Stimulated activated CD4-positive, alpha-beta T cell treated with anti-CD3 and anti-CD28 coated beads, TNF-alpha, amount 100 ng/mL, for 24 hours (primary cell): ENCODE measurements at places on chromosomes 6 and 20.

- DNase-seq, result no peak
These were observed 390.6 kb upstream of the MARCKS start for GRCh38 chr6:113466526-113466925.

GRCh38 chr20:62911701-62912280, 14.5 kb downstream of the DIDO1 start:
- DNase-seq, result no peak

DNA sequence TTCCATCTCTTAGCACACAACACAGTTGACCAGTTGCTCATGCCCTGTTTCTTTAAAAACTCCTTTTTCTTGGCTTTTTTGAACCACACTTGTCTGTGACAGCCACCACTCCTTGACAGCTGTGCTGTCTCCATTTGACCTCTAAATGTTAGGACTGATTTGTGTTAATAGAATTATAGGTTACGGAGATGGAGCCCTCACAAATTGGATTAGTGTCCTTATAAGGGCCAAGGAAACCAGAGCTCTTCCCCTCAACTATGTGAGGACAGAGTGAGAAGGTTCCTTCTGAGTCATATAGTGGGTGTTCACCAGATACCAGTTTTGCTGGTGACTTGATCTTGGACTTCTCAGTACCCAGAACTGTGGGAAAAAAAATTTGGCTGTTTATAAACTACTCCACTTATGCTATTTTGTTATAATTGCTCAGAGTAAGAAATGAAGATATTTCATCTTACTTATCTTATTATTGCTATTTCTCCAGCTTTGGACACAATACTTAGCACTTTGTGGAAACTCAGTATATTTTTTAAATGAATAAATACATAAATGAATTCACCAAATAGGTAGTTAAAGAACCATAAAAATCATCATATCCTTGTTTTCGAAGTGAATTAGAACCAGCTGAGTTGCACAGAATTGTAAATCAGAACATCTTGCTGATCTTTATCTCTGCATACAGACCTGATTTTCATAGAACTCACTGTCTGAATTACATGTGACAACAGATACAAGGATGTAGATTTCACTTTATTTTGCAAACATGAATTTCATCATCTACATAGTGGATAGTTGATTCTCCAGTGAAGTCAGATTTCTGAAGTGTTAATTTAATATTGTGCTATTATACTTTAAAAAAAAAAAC, 598.5 kb upstream of the IRAK1BP1 start:
- no peak for DNase-seq

DNA sequence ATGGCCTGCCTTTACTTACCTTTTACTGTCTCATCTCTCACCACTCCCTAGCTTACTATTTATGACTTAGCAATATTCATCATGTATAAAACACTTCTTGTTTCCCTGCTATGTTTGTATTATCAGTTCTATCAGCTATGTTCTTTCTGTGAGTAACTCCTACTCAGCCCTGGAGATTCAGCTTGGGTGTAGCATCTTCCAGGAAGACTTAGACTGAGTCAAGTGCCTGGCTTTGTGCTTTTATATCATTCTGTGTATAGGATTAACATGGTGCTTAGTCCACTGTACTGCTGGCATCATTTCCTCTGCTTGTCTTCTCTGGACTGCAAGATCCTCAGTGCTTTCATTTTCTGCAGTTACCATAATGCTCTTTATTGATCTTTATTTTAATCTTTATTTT, 257.8 kb downstream of the BTBD3 start:
- DNase-seq, result no peak

DNA sequence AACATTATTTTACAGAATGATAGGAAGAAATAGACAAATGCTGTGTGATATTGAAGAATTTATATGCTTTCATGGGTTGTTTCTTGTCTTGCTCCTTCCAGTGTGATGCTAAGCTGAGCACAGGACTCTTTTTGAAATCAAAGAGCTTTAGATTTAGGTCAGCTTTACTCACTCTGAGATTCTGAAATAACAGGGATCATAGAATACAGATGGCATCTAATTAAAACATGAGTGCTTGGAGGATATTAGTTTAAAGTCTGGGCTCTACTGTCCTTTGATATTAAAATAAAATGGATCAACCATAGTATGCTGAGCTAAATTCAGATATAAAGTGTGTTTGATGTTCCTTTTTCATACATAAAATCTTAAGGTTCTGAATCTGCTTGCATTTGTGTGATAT, 29.6 kb downstream of the MLIP start:
- DNase-seq, result no peak

DNA sequence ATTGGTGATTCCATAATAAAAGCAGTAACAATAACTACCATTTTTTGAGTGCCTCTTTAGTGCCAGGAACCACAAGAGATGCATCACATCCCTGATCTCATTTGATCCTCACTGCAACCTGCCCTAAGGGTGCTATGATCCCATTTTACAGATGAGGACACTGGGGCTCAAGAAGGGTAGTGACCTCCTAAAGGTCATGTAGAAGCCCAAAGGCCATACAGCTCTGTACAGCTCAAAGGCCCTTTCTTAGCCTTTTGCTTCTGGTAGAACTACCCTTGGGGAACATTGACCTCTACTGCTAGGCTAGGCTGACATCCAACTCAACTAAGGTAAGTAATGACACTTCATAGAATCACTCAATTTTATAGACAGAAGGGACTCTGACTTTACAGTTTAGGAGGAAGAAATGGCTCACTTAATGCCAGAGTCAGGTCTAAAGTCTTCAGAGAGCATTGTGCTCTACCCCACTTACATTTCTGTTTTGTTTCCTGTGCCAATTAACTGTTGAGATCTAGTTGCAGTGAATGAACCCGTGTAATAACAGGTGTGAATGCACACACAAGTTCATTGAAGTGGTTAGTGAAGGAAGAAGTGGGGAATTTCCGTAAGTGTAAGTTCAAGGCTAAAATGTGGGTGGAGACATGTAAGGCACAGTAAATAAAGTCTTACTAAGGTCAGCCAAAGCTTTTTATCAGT, 10.7 kb downstream of the SLC9A8 start:
- no peak for DNase-seq

- DNase-seq, result no peak
These were observed 15.8 kb upstream of the PLCB4 start for GRCh38 chr20:9053108-9053507.

DNA sequence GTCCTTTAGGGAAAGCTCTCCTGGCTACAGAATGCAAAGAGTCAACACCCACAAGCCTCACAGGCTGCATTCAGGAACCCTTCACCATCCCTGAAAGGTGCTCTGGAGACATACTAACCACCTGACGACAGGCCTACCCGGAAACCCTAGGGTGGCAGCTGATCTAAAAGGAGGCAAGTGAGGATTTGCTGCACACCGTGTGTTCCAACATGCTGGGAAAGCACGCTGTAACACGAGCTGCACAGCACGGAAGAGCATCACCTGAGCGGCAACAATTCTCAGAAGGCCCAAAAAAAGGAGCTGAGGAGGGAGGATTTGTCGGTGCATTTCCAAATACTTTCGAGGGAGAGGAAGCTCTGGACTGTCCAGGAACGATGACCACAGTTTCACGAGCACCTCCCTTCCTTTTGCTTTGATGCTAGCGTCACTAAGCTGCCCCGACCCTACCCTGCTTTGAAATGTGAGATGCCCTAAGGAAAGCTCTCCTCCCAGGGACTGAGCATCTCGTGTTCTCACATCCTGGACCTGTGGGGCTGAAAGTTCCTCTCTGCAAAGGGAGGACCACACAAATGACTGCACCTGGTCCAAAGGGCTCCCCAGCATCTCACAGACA, 87.0 kb downstream of the PPP1R3G start:
- DNase-seq, result no peak

DNA sequence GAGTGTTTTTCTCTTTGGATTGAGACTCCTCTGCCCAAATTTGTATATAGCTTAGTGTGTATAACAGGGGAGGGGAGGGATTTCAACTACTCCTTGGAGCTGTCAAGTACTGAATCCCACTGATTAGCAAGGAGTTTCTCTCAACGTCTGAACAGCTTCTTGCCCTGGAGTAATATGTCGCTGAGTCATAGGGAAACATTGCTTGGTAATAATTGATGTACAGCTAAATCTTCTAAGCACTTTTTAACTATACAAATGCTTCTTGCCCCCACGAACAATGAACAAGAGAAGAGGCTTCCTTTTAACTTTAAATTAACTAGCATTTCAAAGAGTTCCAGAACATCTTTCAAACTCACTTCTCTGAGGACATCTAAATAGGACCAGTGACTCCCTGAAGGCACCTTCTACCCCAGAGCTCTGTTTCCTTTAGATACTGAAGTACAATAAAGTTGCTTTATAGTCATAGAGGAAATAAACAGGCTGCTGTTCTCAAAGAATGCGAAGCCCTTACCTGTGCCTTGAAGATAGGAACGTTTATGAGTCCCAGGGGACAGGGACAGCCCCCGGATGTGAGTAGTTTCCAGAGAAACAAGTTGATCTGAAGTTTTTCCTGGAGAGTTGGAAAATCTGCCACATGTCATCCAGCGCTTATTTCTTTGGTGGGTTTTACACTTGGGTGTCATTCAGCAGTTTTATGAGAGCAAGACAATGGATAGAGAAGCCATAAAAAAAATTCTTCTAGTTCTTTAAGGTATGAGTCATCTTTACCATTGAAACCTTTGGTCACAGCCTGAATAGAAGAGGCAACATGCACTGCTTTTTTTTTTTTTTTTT, 462.5 kb upstream of the BTBD3 start:
- DNase-seq, result no peak

GRCh38 chr6:108774555-108774954, 73.7 kb upstream of the ARMC2 start:
- DNase-seq, result no peak

DNA sequence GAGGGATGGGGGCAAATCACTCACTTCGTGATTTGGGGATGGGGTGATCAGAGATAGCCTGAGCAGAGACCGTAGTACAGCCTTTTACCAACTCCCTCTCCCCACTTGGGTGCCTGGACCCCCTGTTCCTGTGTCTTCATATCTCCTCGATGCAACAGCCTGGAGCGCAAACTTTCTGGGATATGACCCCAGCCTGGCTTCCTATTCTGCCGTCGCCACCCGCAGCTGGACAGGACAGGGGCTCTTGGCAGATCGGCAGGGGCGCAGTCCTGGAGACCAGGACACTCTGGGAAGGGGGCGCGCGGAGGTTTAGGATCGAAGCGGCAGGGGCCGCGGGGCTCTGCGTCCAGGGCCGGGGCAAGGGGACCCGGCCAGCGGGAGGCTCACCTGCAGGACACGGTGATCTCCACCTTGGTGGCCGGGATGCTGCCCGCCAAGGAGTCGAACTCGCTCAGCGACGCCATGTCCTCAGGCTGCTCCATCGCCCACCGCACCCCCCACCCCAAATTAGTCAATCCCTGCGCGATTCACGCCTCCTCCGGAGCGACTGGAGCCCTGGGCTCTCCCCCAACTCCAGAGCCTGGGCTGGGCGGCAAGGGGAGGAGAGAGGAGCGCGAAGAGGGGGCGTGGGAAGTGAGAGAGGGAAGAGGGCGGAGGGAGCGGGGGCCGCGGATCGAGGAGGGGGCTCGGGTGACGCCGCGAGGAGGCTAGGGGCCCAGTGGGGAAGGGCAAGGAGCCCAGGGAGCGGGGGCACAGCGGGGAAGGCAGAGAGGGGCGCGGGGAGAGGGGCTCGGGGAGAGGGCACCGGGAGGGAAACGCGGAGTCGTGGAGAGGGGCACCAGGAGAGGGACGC, at the start of gene CPNE5:
TSS of gene CPNE5 (minus strand) at position 549 of the 853 bp plus-strand sequence. CDS start at position 482, 67 bp downstream.
- no peak for DNase-seq

GRCh38 chr6:159429433-159429832, 260.2 kb downstream of the FNDC1 start:
- no peak for DNase-seq

DNA sequence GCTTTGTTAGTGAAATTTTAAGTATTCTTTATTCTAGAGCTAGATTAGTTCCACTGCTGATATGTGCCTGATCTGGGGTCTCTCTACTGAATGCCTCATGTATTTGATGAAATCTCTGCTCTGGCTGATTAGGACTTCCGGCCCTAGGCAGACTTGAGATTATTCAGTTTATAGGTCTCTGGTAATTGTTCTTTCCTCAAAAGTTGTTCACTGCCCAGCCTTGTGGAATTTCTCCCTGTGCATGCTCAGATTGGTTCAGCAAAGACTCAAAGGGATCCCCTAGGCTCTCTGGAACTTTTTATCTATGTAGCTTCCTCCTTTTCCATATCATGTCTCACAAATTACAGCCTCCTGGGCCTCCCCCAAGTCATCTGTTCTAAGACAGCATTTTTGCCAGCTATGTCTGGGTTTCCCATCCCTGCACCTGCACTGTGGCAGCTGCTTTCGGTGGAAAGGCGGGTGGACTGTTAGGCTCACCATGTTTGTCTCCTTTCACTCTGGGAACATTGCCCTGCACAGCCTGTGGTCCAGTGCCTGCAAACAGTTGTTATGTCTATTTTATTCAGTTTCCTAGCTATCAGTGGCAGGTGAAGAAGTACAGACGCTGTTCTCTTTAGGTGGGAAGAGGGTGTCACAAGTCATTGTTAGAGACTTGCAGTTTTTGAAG, 73.7 kb downstream of the RPP40 start:
- DNase-seq, result no peak

- no peak for DNase-seq
These were observed 43.7 kb downstream of the CDC5L start for GRCh38 chr6:44431118-44431725.

DNA sequence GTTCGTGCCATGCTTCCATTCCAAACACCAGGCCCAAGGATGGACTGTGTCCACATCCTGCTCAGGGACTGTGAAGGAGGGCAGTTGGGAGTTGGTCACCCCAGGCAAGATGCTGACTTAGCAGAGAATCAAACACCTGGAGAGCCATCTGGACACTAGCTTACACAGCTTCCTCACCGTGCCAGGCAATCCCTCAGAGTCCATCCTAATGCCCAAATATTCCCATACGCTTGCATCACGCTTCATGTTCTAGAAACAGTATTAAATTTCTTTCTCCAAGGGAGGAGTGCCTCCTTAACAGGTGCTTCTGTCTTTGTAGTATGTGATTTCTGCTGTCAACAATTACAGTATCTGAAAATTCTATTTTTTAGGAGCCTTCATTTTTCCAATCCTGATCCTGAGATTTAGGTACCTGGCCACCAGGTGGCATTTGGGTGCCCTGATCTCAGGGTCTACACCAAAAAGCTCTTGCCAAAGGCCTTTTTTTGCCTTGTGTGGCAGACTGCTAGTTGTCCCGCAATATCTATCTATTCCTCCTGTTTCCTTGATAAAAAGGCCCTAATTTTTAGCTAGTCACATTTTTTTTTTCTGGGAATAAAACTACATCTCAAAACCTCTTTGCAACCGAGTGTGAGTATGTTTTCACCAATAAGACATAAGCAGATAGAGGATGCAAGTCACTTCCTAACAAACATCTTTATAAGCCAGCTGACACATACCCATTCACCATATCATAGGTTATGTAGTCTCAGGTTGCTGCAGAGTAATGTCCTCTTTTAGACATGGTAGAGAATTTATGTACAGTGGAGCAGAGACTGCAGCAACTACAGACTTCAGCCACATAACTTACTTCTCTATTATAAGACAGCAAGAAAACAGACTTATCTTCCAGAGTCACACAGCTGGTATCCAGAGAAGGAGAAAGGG, 85.0 kb downstream of the PREP start:
- no peak for DNase-seq

GRCh38 chr20:48823960-48824498, 3.8 kb downstream of the PREX1 start:
- DNase-seq, result peak; percentile 40

- peak; percentile 76 for DNase-seq
These were observed 52.0 kb downstream of the RPP21 start for GRCh38 chr6:30396833-30397479.
